ENCODE measurements at places on chromosomes 16 and 17. TPM values are rescaled to one million over a fixed set of nuclear protein-coding genes. Genes with fewer than 3 reads are reported as not detected.

- H3K4me3 ChIP-seq = no peak overlapping the region
- DNase-seq = no peak
- H3K27ac ChIP-seq = no peak overlapping the region
- peaks cover 19% of the 10 kb centered on the region for H3K36me3 ChIP-seq
Measured at GRCh38 chr16:1991948-1992703, 2.4 kb downstream of the SYNGR3 start.

- H3K4me1 ChIP-seq = peaks cover 16% of the 10 kb centered on the region
- no peak overlapping the region for H3K4me3 ChIP-seq
- no peaks in the 10 kb centered on the region for H3K36me3 ChIP-seq
- H3K27me3 ChIP-seq = 0 out of 2 replicates have a peak, but pooled peaks cover 6% of the 10 kb centered on the region
- no peak for DNase-seq
- H3K27ac ChIP-seq = no peak overlapping the region
Measured at GRCh38 chr16:73543970-73544599, 496.2 kb upstream of the ZFHX3 start.

GRCh38 chr17:39364236-39365025, 37.0 kb downstream of the FBXL20 start:
- H3K36me3 ChIP-seq = no peaks in the 10 kb centered on the region
- H3K27me3 ChIP-seq = no peaks in the 10 kb centered on the region
- H3K4me3 ChIP-seq = no peak overlapping the region
- H3K27ac ChIP-seq = no peak overlapping the region

GRCh38 chr16:29107299-29107698, 122.4 kb downstream of the LAT start:
- H3K27ac ChIP-seq = no peak overlapping the region
- no peaks in the 10 kb centered on the region for H3K36me3 ChIP-seq
- H3K4me1 ChIP-seq = no peaks in the 10 kb centered on the region
- H3K4me3 ChIP-seq = no peak overlapping the region
- H3K27me3 ChIP-seq = no peaks in the 10 kb centered on the region
- DNase-seq = no peak

GRCh38 chr17:15342460-15342859, 1.1 kb upstream of the TEKT3 start:
- DNase-seq = no peak
- no peak overlapping the region for H3K4me3 ChIP-seq
- no peaks in the 10 kb centered on the region for H3K36me3 ChIP-seq
- no peak overlapping the region for H3K27ac ChIP-seq
- H3K4me1 ChIP-seq = peaks cover 6% of the 10 kb centered on the region

- H3K4me3 ChIP-seq = no peak overlapping the region
- no peak overlapping the region for H3K27ac ChIP-seq
- H3K36me3 ChIP-seq = peaks cover 2% of the 10 kb centered on the region
- peak; percentile 85 for DNase-seq
- H3K27me3 ChIP-seq = no peaks in the 10 kb centered on the region
Measured at GRCh38 chr17:80426671-80427326, 11.8 kb downstream of the ENDOV start.

DNA sequence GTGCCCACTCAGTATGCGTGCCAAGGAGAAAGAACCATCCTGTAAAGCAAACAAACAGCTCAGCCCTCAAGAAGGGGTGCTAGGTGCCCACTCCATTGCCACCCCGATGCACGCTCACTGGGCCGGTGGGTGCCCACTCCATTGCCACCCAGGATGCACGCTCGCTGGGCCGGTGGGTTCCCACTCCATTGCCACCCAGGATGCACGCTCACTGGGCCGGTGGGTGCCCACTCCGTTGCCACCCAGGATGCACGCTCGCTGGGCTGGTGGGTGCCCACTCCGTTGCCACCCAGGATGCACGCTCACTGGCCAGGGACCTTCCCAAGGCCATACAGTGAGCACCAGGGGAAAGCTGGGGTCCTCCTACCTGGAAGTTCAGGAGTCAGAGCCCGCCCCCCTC, 28.1 kb downstream of the HASPIN start:
- H3K4me1 ChIP-seq = no peaks in the 10 kb centered on the region
- H3K4me3 ChIP-seq = no peak overlapping the region
- no peak for DNase-seq
- H3K27ac ChIP-seq = no peak overlapping the region
- H3K36me3 ChIP-seq = no peaks in the 10 kb centered on the region

DNA sequence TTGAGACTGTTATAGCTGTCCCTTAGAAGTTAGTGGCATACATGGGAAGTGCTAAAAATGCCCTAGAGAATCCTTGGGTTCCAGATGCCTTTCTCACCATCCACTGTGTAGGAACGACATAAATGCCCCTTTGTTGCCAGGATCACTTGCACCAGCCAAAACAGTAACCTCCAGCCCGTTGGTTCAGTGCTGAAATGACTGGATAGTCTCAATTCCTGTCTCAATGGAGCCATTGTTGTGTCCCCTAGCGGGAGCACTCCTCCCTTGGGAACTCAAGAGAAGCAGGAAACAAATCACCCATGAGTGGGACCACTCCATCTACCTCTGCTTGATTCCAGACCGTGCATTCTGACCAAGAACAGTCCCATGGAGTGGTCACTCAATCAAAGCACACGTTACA, 23.1 kb downstream of the MPHOSPH6 start:
- no peaks in the 10 kb centered on the region for H3K27me3 ChIP-seq
- no peak overlapping the region for H3K4me3 ChIP-seq
- no peaks in the 10 kb centered on the region for H3K4me1 ChIP-seq
- no peak overlapping the region for H3K27ac ChIP-seq
- no peak for DNase-seq
- peaks cover 27% of the 10 kb centered on the region for H3K36me3 ChIP-seq

UTS2R gene
- total RNA-seq = 0.18 TPM

ITGA2B gene
- not detected for total RNA-seq

GSDMA gene
- total RNA-seq = not detected
